ENCODE measurements at places on chromosomes 3 and 15. TPM values are rescaled to one million over a fixed set of nuclear protein-coding genes. Genes with fewer than 3 reads are reported as not detected.
A peak's percentile ranks its signal among the peaks of the same experiment; 100 is the strongest.

SLC9C1 gene
- 0.55 TPM for total RNA-seq

CLDN16 gene
- total RNA-seq = not detected

DNA sequence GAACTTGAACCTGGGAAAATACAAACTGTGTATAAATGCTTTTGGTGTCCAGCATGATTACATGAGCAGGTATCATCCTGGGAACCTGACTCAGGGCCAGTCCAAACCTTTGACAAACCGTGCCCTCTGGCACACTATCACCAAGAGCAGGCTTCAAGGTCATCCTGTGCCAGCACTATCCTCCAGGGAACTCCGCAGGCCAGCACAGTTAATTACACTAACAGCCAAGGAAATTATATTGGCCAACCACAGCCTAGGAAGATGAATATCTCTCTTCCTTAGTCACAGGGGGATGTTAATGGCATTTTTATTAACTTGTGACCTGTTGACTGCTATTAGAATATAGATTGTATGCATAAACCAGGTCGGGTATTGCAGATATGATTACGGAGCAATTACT lies 262.0 kb downstream of the TUSC7 start:
- DNase-seq = no peak
- no peak overlapping the region for H3K27ac ChIP-seq
- no peaks in the 10 kb centered on the region for H3K36me3 ChIP-seq
- H3K27me3 ChIP-seq = no peaks in the 10 kb centered on the region
- H3K4me1 ChIP-seq = no peaks in the 10 kb centered on the region

GRCh38 chr15:80660119-80660518 lies 35.0 kb upstream of the ABHD17C start:
- no peaks in the 10 kb centered on the region for H3K4me1 ChIP-seq
- H3K27me3 ChIP-seq = peaks cover 7% of the 10 kb centered on the region
- no peak overlapping the region for H3K4me3 ChIP-seq
- DNase-seq = peak; percentile 32
- H3K27ac ChIP-seq = no peak overlapping the region

GRCh38 chr3:181730934-181731333 lies 19.2 kb downstream of the SOX2 start:
- H3K27me3 ChIP-seq = peaks cover 2% of the 10 kb centered on the region
- H3K4me1 ChIP-seq = peaks cover 84% of the 10 kb centered on the region
- DNase-seq = no peak
- H3K27ac ChIP-seq = peak overlapping the region; percentile 44

GRCh38 chr3:38015485-38015884 lies 14.0 kb downstream of the PLCD1 start:
- H3K27me3 ChIP-seq = no peaks in the 10 kb centered on the region
- H3K4me3 ChIP-seq = no peak overlapping the region
- peaks cover 30% of the 10 kb centered on the region for H3K36me3 ChIP-seq
- H3K4me1 ChIP-seq = no peaks in the 10 kb centered on the region

GRCh38 chr15:78327466-78327865 lies 12.7 kb upstream of the CRABP1 start:
- no peak overlapping the region for H3K4me3 ChIP-seq
- H3K27ac ChIP-seq = no peak overlapping the region
- H3K36me3 ChIP-seq = no peaks in the 10 kb centered on the region
- H3K4me1 ChIP-seq = peaks cover 57% of the 10 kb centered on the region
- DNase-seq = no peak

DNA sequence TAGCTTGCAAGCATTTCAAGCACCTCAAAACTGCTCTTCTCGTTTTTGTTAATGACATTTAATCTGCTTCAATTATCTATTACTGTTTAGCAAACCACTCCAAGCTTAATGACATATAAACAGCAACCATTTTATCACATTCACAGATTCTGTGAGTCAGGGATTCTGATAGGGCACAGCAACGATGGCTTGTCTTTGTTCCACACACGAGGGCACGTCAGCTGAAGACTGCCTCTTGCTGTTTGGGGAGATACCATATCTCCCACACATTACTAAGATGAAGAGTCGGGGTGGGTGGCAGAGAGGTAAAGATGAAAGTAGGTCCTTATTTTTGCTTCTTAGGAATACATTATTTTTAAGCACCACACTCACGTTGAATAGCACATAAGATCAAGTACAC lies 19.3 kb downstream of the CPOX start:
- peaks cover 4% of the 10 kb centered on the region for H3K4me1 ChIP-seq
- H3K4me3 ChIP-seq = no peak overlapping the region
- no peak overlapping the region for H3K27ac ChIP-seq
- H3K36me3 ChIP-seq = peaks cover 14% of the 10 kb centered on the region
- H3K27me3 ChIP-seq = no peaks in the 10 kb centered on the region
- DNase-seq = no peak

- H3K27ac ChIP-seq = no peak overlapping the region
- H3K36me3 ChIP-seq = no peaks in the 10 kb centered on the region
- H3K4me3 ChIP-seq = no peak overlapping the region
These were observed 25.8 kb downstream of the LRRK1 start for GRCh38 chr15:100944986-100945385.

DNA sequence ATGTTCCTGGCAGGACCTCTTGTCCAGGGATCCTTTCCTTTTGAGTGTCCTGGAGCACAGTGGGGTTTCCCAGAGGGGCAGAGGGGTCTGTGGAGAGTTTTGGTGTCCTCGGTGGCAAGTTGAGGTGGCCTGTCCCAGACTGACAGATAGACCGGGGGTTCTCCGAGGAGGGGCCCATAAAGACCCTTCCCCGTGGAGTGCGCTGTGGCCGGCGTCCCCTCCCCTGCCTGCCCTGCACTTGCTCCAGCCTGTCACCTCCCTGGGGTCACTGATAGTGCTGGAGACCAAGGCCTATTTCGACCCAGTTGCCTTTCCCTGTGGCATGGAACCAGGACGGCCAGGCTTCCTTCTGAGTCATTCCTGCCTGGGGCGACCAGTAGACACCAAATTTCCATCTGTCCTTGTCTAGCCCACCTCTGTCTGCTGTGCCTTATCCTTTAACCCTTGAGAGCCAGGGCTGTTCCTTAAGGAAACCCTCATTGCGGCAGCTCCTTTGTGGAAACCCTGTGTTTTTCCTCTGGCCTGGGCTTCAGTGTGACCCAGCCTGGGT lies 2.9 kb downstream of the MUC4 start:
- no peak overlapping the region for H3K27ac ChIP-seq
- H3K27me3 ChIP-seq = peaks cover 17% of the 10 kb centered on the region
- H3K36me3 ChIP-seq = no peaks in the 10 kb centered on the region
- no peak for DNase-seq
- H3K4me3 ChIP-seq = no peak overlapping the region
